ENCODE measurements at places on chromosomes 5 and 9. TPM values are rescaled to one million over a fixed set of nuclear protein-coding genes. Genes with fewer than 3 reads are reported as not detected.

DNA sequence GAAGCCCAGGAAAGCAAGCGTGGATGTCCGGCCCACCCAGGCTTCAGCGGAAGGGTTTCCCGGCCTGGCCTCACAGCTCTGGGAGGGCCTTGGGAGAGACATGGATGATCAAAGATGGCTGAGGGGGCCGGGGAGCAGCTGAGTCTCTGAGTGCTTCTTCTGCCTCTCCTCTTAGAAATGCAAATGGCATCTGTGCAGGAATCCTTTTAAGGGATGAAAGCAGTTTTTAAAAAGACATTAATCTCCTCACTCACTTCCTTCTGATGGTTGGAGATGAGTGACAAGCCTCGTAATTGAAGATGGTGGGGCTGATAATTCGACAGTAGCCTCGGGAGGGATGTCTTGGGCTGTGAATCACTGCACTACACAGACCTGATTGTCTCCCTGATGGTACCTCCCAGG is 24.3 kb upstream of the PITX1 start:
- H3K36me3 ChIP-seq = no peaks in the 10 kb centered on the region
- no peak overlapping the region for H3K27ac ChIP-seq
- H3K4me3 ChIP-seq = no peak overlapping the region
- DNase-seq = no peak
- H3K27me3 ChIP-seq = peaks cover 32% of the 10 kb centered on the region

GRCh38 chr5:124790301-124790894 is 44.0 kb upstream of the ZNF608 start:
- H3K27ac ChIP-seq = no peak overlapping the region
- H3K4me1 ChIP-seq = no peaks in the 10 kb centered on the region
- no peak overlapping the region for H3K4me3 ChIP-seq
- DNase-seq = no peak

- peak overlapping the region; percentile 78 for H3K4me3 ChIP-seq
- H3K27ac ChIP-seq = peak overlapping the region; percentile 82
- H3K27me3 ChIP-seq = no peaks in the 10 kb centered on the region
- peaks cover 24% of the 10 kb centered on the region for H3K4me1 ChIP-seq
- H3K36me3 ChIP-seq = no peaks in the 10 kb centered on the region
- DNase-seq = peak; percentile 19
Measured at GRCh38 chr9:20683351-20684034, 566 bp upstream of the FOCAD start.

- H3K4me3 ChIP-seq = no peak overlapping the region
- no peak overlapping the region for H3K27ac ChIP-seq
- DNase-seq = peak; percentile 45
- H3K4me1 ChIP-seq = peaks cover 2% of the 10 kb centered on the region
Measured at GRCh38 chr5:177071666-177072385, 14.9 kb upstream of the FGFR4 start.

- no peak for DNase-seq
- H3K36me3 ChIP-seq = no peaks in the 10 kb centered on the region
- no peak overlapping the region for H3K27ac ChIP-seq
Measured at GRCh38 chr5:31962351-31962751, 211.8 kb downstream of the GOLPH3 start.

Gene ANKRD34B
- not detected for total RNA-seq

All from activated T-helper 2 cell treated with anti-CD3 and anti-CD28 coated beads, Interferon-gamma antibody, Interleukin-2, Interleukin-4, amounts not matched to agents 10 μg/mL and 5 μg/mL and 100 μg/mL, durations not matched to agents 14 hours and 24 hours and 36 hours (primary cell).